ENCODE measurements at places on chromosomes 5 and 9.

GRCh38 chr9:114896344-114896743, 34.0 kb downstream of the TNFSF8 start:
- DNase-seq = no peak

DNA sequence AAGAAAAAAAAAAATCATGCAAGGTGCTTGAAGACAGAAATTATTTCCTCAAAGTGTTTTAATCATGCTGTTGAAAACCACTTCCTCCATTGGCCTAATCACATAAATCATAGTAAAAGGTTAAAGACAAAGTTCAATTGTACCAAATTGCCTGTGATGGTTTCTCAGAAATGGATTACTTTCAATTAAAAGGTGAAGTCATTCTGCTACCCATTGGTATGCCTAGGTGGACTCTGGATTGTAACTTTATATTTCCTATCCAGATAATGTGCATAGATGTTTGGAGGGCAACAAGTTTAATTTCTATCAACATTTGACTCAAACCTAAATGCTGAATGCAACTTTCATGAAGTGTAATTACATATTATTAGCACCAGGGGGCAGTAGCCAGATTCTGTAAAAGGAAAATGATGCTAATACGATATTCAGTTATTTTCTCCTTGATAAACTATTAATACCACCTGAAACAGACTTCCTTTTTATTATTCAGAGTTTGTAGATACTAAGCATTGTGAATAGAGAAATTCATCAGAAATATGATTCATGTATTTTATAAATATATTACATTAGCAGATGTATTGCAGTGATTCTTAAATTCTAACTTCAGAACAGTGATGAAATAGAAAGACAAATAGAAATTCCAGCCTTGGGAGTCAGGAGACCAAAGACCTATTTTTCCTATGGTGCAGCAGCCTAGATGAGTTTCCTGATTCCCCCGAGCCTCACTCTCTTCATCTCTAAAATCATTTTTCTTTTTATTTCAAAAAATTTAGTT, 148.2 kb downstream of the CAAP1 start:
- no peak for DNase-seq

DNA sequence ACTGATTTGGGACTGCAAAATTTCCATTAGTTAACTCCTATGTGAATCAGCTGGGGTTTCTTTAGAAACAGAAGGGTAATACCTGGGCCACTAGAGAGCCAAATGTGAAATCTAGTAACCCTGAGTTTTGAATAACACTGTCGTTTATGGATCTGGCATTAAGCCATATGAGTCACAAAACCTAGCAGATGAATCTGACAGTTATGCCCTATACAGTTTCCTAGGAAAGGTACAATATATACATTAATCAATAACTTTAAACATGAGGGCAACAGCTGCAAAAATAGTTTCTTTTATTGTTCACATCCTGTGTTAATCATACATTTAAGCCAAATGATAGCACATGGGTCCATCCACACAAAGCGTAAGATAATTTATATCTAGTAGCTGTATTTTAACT, 56.9 kb downstream of the PAM start:
- DNase-seq = no peak

GRCh38 chr5:2012885-2013284, 130.2 kb upstream of the IRX4 start:
- no peak for DNase-seq

All from keratinocyte (primary cell).